ENCODE measurements at places on chromosomes 16 and 17. TPM values are rescaled to one million over a fixed set of nuclear protein-coding genes. Genes with fewer than 3 reads are reported as not detected.

- H3K36me3 ChIP-seq: no peaks in the 10 kb centered on the region
- H3K27me3 ChIP-seq: no peaks in the 10 kb centered on the region
- no peak overlapping the region for H3K4me3 ChIP-seq
- no peak for DNase-seq
These were observed 11.8 kb downstream of the MAP2K3 start for GRCh38 chr17:21296097-21297025.

DNA sequence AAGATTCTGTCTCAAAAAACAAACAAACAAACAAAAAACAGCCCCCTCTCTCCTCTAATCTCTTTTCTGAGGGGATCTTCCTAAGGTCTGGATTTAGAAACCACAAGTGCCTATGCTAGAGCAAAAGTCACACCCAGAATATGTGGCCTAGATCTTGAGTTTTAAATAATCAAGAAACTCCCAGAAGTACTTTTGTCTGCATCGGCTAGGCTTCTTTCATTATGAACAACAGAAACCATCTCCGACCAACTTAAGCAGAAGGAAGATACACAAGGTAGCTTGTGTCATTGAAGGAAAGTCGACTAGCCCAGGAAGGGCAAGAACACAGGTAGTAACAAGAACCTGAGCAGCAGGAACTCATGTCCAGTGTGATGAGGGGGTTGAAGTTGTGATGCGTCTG, 73.9 kb upstream of the KIFC3 start:
- H3K4me3 ChIP-seq: no peak overlapping the region
- DNase-seq: no peak
- no peaks in the 10 kb centered on the region for H3K4me1 ChIP-seq
- H3K36me3 ChIP-seq: no peaks in the 10 kb centered on the region
- no peaks in the 10 kb centered on the region for H3K27me3 ChIP-seq

DNA sequence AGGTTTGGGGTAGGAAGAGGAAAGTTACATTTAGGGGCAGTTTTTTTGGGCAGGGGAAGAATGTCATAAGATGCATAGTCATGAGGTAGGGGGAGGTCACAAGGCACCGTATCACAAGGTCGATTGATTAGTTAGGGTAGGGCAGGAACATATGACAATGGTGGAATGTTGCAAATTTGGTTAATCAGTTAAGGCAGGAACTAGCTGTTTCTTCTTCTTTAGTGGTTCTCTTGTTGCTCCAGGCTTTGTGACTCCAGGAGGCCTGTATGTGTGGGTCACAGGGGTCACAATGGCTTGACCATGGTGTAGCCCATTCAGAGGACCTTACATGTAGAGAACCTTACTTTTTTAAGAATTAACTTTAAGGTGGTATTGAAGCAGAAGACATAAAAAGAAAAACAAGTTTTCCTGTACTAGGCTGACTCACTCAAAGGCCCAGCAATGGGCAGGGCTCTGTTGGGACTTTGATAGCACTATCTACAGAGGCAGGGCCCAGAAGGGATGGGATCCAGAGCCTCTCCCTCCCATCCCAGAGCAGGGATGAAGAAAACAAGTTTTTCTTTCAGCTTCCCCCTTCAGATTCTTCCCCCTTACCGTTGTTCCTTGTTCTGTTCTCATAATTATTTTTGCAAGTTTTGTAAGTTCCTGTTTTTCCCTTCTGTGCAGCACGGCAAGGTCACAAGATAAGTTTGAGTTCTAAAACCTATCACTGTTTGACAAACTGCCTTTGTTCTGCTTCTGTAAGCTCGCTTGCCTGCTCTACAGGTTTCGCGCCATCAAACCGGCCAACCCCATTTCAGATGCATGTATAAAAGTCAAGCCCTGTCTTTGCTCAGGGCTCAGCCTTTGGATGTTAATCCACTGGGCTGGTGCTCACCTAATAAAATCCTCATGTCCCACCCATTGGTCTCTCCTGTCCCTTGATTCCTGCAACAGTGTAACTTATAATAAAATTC, 45.8 kb upstream of the ATF7IP2 start:
- DNase-seq: no peak
- H3K4me3 ChIP-seq: no peak overlapping the region
- no peak overlapping the region for H3K27ac ChIP-seq
- H3K36me3 ChIP-seq: no peaks in the 10 kb centered on the region

GRCh38 chr17:67132366-67132765, 88.0 kb downstream of the CACNG1 start:
- no peak for DNase-seq
- H3K27me3 ChIP-seq: no peaks in the 10 kb centered on the region
- peaks cover 21% of the 10 kb centered on the region for H3K36me3 ChIP-seq
- H3K4me1 ChIP-seq: no peaks in the 10 kb centered on the region
- H3K4me3 ChIP-seq: no peak overlapping the region

GRCh38 chr16:88888461-88889387, 22.3 kb upstream of the PABPN1L start:
- H3K27me3 ChIP-seq: no peaks in the 10 kb centered on the region
- no peaks in the 10 kb centered on the region for H3K36me3 ChIP-seq
- no peak overlapping the region for H3K4me3 ChIP-seq
- DNase-seq: no peak
- H3K4me1 ChIP-seq: peaks cover 10% of the 10 kb centered on the region

- H3K27me3 ChIP-seq: no peaks in the 10 kb centered on the region
- H3K36me3 ChIP-seq: no peaks in the 10 kb centered on the region
- H3K4me3 ChIP-seq: no peak overlapping the region
- DNase-seq: no peak
These were observed 278.4 kb upstream of the IRX5 start for GRCh38 chr16:54652201-54652770.

- no peak overlapping the region for H3K4me3 ChIP-seq
- H3K27ac ChIP-seq: no peak overlapping the region
- DNase-seq: no peak
- no peaks in the 10 kb centered on the region for H3K4me1 ChIP-seq
- peaks cover 90% of the 10 kb centered on the region for H3K36me3 ChIP-seq
These were observed 61.4 kb downstream of the ARHGAP17 start for GRCh38 chr16:24953721-24954120.

GRCh38 chr17:75762513-75763268, 2.3 kb downstream of the GALK1 start:
- no peaks in the 10 kb centered on the region for H3K27me3 ChIP-seq
- H3K27ac ChIP-seq: no peak overlapping the region
- DNase-seq: no peak
- H3K36me3 ChIP-seq: no peaks in the 10 kb centered on the region
- H3K4me1 ChIP-seq: peaks cover 20% of the 10 kb centered on the region
- H3K4me3 ChIP-seq: no peak overlapping the region

GRCh38 chr17:13107676-13108235, 89.9 kb upstream of the ELAC2 start:
- no peaks in the 10 kb centered on the region for H3K36me3 ChIP-seq
- no peak for DNase-seq
- H3K27me3 ChIP-seq: no peaks in the 10 kb centered on the region
- no peaks in the 10 kb centered on the region for H3K4me1 ChIP-seq
- no peak overlapping the region for H3K27ac ChIP-seq

DNA sequence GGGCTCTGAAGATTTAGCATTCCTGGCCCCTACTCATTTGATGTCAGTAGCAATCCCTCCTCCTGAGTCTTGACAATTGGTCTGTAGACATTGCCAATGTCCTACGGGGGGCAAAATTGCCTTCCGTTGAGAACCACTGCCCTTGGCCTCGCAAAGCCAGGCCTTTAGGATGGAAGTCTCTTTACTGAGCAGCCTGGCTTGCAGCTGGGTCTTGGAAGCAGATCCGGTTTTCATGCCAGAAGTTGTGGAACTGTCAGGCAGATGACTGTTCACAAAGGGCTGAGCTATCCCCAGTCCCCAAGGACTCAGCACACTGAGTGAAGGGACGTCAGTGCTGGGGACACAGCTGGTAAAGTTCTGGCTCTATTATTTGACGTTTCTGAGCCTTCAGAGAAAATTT, 83.2 kb downstream of the WSCD1 start:
- no peak overlapping the region for H3K4me3 ChIP-seq
- H3K4me1 ChIP-seq: no peaks in the 10 kb centered on the region
- no peaks in the 10 kb centered on the region for H3K36me3 ChIP-seq
- no peak overlapping the region for H3K27ac ChIP-seq
- H3K27me3 ChIP-seq: no peaks in the 10 kb centered on the region

DNA sequence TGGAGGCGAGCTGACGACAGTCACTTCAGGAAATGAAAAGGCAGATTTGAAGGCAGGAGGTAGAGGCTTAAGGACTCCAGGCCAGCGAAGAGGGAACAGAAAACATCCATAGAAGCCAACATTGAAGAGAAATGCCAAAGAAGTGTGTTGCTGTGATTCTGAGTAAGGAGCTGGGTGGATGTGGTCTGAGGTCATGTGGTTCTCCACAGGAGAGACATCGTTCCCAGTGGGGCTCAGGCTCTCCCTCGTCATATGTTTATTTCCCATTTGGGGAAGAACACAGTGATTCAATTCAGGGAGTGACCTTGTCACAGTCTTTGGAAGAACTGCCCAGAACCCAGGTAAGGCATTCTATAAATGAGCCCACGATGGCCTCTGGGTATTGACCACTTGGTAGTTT, 6.6 kb upstream of the PMP22 start:
- no peaks in the 10 kb centered on the region for H3K36me3 ChIP-seq
- H3K27me3 ChIP-seq: no peaks in the 10 kb centered on the region
- peaks cover 34% of the 10 kb centered on the region for H3K4me1 ChIP-seq
- DNase-seq: no peak

DNA sequence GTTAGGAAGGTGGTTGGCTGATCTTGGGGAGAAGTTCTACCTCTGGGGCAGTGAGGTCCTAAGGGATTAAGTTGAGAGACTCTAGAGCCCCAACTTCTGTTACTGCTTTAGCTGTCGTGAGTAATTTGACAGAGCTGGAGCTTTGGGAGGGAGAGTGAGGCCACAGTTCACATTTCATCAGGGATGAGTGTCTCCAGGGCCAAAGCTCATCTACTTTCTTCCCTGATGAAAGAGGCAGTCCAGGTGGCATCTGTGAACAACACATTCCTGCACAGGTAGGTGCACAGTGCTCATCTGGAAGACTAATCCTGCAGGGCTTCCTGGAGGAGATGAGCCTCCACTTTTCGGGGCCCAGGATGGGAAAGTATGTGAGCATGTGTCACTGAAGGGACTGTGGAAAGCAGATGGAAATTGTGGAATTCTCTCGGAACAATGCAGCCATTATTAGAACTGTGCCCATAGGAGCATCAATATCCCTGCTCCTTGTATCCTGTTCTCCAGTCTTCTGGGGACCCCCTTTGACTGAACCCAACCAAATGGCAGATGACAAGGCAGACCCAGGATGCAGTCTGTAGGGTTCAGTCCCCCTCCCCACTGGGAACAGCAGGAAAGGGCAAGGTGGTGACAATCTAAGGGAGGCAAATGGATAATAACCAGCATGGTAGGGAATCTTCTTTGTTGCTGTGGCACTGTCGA, 9.0 kb downstream of the DYNLL2 start:
- no peak overlapping the region for H3K4me3 ChIP-seq
- H3K36me3 ChIP-seq: no peaks in the 10 kb centered on the region
- peaks cover 13% of the 10 kb centered on the region for H3K4me1 ChIP-seq
- H3K27me3 ChIP-seq: no peaks in the 10 kb centered on the region
- DNase-seq: no peak
- no peak overlapping the region for H3K27ac ChIP-seq

GRCh38 chr16:13014476-13014875, 113.1 kb downstream of the SHISA9 start:
- H3K36me3 ChIP-seq: no peaks in the 10 kb centered on the region
- no peaks in the 10 kb centered on the region for H3K27me3 ChIP-seq
- H3K4me3 ChIP-seq: no peak overlapping the region
- no peak overlapping the region for H3K27ac ChIP-seq

DNA sequence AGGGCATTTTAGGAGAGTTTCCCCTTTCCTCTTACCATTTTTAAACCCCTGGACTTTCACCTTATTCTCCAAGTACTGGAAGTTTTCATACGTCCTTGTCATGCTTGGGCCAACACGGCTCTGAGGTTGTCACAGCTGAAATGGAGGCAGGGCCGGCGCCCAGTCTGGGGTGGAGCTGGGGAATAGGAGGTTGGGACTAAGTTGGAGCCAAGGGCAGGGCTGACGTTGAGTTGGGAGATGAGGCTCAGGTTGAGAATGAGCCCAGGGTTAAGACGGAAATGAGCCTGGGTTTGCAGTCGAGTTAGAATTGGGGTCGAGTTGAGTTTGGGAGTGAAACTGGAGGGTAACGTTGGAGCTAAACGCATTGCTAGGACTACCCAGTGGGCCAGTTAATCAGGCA, 1.3 kb downstream of the CLEC10A start:
- no peaks in the 10 kb centered on the region for H3K27me3 ChIP-seq
- no peaks in the 10 kb centered on the region for H3K36me3 ChIP-seq
- no peaks in the 10 kb centered on the region for H3K4me1 ChIP-seq
- no peak overlapping the region for H3K4me3 ChIP-seq

DNA sequence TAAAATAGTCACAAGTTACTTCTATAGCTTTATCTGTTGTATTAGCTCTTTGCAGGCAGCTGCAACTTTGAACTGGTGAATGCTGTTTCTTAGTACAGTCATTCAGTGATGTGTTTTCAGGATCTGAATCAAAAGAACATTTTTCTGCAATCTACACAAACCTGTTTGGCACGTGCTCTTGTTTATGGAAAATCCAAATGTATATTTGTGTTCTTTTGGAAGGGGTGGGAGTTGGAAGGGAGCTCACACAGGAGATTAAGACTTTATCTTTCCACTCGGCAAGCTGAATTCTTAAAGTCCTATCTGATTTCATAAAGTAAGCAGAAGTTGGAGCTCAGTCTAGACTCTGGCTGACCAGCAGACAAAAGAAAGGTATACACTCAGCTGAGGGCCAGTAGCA, 300.2 kb downstream of the MAP2K6 start:
- peaks cover 11% of the 10 kb centered on the region for H3K4me1 ChIP-seq
- H3K27me3 ChIP-seq: no peaks in the 10 kb centered on the region
- H3K27ac ChIP-seq: no peak overlapping the region
- H3K36me3 ChIP-seq: no peaks in the 10 kb centered on the region

The SPIRE2 gene
- 2.2 TPM for total RNA-seq

The SEZ6 gene
- total RNA-seq: not detected

The ERN1 gene
- total RNA-seq: 31.4 TPM

The MARVELD3 gene
- 4.7 TPM for total RNA-seq

The RASL10B gene
- total RNA-seq: 9.1 TPM

The SPATA33 gene
- 5.2 TPM for total RNA-seq

The PIPOX gene
- total RNA-seq: 1.7 TPM

The SKAP1 gene
- total RNA-seq: 5.6 TPM

The TEKT5 gene
- total RNA-seq: not detected
